ENCODE measurements at places on chromosomes 7 and 10. TPM values are rescaled to one million over a fixed set of nuclear protein-coding genes. Genes with fewer than 3 reads are reported as not detected.

DNA sequence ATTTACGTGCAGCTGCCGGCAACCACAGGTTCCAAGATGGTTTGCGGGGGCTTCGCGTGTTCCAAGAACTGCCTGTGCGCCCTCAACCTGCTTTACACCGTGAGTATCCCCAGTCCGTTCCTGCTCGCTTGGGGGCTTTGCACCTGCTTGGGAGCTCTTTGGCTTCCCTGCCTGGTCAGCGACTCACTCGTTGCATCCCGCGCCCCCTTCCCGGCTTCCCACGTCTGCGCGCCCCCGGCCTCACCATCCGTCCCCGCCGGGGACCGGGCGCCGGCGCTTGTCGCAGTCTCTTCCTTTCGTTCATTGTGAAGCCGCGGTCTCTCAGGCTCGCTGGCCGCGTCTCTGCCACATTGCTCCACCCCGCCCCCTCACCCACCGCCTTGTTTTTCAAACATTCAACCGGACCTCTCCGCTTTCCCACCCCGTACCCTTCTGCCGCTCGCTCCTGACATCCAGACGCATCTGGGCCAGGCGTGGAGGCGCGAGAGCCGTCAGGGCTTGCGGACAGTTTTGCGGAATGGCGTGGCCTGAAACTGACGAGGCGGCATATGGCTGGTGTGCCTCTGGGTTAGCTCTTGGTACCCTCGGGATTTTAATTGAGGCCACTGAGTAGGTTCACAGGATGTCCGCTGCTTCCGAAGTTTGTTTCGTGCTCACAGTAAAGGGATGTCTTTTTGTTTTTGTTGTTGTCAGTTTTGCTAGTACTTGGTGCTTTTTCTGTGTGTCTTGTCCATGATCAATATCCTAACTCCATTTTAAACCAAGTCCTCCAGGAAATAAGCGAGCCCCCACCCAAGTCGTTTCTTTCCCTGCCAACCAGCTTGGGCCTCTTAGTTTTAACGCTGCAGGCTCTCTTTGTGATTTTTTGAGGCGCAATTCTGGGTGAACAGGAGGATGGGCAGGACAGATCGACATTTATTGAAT is 639 bp downstream of the TSPAN13 start:
- H3K36me3 ChIP-seq: no peaks in the 10 kb centered on the region
- no peak for DNase-seq
- H3K4me3 ChIP-seq: peak overlapping the region; percentile 42
- no peak overlapping the region for H3K27ac ChIP-seq
- peaks cover 6% of the 10 kb centered on the region for H3K27me3 ChIP-seq

- no peak overlapping the region for H3K27ac ChIP-seq
- no peaks in the 10 kb centered on the region for H3K4me1 ChIP-seq
- DNase-seq: no peak
These were observed 942.4 kb downstream of the XPNPEP1 start for GRCh38 chr10:108980869-108981268.

DNA sequence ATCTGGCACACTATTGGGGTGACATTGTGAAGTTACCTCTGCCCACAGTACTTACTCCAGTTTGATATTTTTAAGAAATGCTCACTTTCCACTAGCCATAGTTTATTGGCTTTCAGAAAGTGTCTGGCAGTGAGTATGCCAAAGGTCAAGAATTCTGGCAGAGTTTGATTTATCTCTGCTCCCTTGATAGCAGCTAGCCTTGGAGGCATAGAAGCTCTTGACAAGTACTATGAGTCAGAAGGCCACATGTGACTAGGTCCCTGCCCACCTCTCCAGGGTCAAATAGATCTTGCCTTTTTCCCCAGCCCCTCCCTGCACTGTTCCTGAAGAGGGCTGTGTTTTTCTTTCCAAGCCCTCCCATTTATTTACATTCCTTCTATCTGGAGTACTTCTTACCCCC is 202.2 kb downstream of the AUTS2 start:
- H3K27me3 ChIP-seq: no peaks in the 10 kb centered on the region
- no peaks in the 10 kb centered on the region for H3K4me1 ChIP-seq
- no peaks in the 10 kb centered on the region for H3K36me3 ChIP-seq
- no peak overlapping the region for H3K27ac ChIP-seq
- H3K4me3 ChIP-seq: no peak overlapping the region
- DNase-seq: no peak

GRCh38 chr7:132941428-132941827 is 140.5 kb downstream of the CHCHD3 start:
- no peaks in the 10 kb centered on the region for H3K4me1 ChIP-seq
- no peaks in the 10 kb centered on the region for H3K27me3 ChIP-seq
- DNase-seq: no peak
- H3K36me3 ChIP-seq: no peaks in the 10 kb centered on the region
- no peak overlapping the region for H3K27ac ChIP-seq

DNA sequence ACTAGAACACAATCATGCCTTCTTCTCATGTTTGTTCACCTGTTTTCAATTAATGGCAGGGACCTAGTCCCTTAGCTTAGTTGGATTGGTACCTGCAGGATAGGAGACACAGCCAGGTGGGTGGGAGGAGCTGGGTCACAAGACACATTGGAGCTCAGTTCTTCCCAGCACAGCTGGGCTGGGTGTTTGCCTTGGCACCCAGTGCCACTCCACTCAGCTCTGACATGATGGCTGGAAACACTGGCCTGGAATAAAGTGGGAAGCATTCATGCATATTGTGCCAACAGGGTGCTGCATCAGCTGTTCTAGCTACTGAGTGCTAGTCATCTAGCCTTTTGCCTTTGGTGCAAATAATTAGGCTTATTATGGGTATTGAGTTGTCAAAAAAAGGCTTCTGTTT is 226.1 kb downstream of the PTEN start:
- H3K27ac ChIP-seq: no peak overlapping the region
- H3K36me3 ChIP-seq: no peaks in the 10 kb centered on the region

DNA sequence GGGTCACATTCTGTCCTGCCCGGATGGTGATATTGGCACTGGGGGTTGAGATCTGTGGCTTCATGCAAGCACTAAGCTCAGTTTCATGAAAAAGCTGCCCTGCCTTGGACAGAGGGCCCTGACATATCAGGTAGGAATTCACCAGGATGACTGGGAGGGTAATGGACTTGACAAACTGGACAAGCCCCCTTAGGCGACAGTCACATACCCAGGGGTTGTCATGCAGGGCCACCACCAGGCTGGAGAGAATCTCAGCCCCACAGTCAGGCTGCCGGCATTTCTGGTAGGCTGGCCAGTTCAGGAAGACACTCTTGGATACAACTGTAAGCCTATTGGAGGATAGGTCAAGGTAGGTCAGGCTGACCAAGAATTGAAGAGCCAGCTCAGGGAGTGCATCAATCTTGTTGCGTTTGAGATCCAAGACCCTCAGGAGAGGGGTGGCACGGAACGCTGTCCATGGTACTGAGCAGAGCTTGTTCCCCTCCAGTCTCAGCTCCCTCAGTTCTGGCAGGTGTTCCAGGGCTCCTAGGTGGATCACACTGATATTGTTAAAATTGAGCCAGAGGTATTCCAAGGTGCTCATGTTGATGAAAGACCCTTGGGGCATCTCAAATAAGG is 824 bp downstream of the LRIT2 start:
- no peaks in the 10 kb centered on the region for H3K27me3 ChIP-seq
- no peak overlapping the region for H3K27ac ChIP-seq
- H3K4me1 ChIP-seq: no peaks in the 10 kb centered on the region
- no peak for DNase-seq

DNA sequence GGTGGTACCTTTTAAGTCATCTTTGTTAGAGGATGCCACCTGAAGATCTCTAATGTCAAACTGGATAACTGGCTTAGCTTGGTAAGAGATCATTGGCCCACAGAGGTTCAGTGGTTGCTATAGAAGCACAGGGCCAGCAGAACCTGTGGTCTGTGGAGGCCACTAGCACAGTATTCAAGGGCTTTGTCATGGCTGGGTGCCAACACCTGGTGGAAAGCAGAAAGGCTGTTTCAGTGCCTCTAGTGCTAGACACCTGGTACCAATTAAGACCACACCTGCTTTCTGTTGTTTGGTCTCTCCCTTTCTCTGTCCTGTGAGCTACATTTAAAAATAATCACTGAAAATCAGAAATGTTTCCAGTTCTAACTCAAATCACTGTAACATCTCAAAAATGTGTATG is 10.0 kb upstream of the PCGF5 start:
- no peak overlapping the region for H3K4me3 ChIP-seq
- H3K27me3 ChIP-seq: no peaks in the 10 kb centered on the region

Gene FGF8
- total RNA-seq: not detected

Data from CD8-positive, alpha-beta memory T cell (primary cell).